Activated T-helper 1 cell treated with anti-CD3 and anti-CD28 coated beads, Interleukin-2, amount 50 U/mL, for 16 hours (primary cell): ENCODE measurements at places on chromosomes 11 and 22.

- no peak for DNase-seq
Observed at GRCh38 chr22:23751441-23751996, 607 bp upstream of the ZNF70 start.

GRCh38 chr11:102241026-102241425, 76.3 kb upstream of the BIRC3 start:
- no peak for DNase-seq

DNA sequence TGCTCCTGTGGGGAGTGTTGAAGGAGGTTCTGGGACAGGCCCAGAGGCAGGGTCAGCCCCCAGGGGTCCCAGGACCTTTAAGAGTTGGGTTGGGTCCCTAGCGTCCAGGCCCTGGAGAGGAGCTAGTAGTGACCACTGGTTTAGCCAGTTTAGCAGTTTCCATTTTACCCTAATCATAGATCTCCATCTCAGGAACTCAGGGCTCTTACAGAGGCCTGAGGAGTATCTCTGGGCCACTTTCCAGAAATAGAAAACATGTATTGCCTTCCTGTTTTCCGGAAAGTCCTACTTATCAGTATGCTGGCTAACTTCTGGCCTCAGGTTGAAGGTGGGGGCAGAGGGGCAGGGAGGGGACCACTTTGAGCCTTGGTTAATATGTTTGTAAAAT, 13.5 kb downstream of the NCF4 start:
- no peak for DNase-seq

DNA sequence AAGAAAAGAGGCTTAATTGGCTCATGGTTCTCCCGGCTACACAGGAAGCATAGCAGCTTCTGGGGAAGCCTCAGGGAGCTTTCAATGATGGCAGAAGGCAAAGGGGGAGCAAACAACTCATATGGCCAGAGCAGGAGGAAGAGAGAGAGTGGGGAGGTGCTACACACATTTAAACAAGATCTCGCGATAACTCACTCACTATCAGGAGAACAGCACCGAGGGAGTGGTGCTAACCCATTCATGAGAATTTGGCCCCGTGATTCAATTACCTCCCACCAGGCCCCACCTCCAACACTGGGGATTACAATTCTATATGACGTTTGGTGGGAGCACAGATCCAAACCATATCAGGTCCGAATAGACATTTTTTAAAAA, 41.7 kb upstream of the APLNR start:
- no peak for DNase-seq

- no peak for DNase-seq
Observed at GRCh38 chr11:22197139-22198005, 4.5 kb downstream of the ANO5 start.

GRCh38 chr11:114678125-114679036, at the start of gene NXPE2:
NXPE2 (plus strand) TSS chr11:114678527; CDS start chr11:114678576, 49 bp downstream.
- no peak for DNase-seq

DNA sequence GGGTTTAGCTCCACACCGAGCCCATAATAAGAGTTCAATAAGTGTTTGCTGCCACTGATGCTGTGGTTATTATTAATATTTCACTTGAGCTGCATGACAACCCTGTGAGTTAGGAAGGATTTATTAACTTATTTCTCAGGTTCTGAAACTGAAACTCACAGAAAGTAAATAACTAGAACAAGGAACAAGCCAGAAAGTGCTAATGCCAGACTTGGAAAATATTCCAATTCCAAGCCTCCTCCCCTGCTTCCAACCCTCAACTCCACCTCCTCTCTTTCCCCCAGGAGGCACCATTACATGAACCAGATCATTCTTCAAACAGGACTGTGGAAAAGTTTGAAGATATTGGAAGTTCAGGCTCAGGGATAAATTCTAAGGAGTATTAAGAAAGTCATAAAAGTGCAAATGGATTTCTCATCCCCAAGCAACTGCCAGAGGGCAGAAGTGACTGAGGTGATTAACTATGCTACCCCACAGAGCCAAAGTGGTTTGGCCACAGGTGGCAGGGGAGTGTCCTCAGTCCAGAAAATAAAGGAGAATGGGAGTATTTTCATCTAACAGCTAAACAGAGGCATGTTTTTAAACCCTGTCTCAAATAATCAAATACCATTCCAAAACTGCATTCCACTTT, 3.2 kb upstream of the FJX1 start:
- no peak for DNase-seq

DNA sequence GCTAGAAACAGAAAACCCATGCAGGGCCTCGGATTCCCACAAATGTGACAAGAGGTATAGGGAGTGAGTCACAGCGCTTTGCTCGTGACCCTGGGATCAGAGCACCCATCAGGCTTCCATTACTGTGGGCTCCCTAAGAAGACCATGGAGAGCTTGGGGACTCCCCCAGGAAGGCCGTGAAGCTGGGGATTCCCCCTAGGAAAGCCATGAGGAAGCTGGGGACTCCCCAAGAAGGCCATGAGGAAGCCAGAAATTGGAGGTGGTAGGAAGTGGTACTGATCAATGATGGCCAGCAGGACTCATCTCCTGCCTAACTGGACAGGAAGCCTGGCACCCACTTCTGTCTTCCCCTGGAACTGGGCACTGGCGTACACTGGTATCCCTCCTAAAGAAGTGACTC, 10.1 kb upstream of the DCPS start:
- DNase-seq: no peak

GRCh38 chr11:129021295-129021694, 78.6 kb upstream of the TP53AIP1 start:
- DNase-seq: no peak

GRCh38 chr22:16967453-16968217, 40.4 kb downstream of the GAB4 start:
- no peak for DNase-seq

DNA sequence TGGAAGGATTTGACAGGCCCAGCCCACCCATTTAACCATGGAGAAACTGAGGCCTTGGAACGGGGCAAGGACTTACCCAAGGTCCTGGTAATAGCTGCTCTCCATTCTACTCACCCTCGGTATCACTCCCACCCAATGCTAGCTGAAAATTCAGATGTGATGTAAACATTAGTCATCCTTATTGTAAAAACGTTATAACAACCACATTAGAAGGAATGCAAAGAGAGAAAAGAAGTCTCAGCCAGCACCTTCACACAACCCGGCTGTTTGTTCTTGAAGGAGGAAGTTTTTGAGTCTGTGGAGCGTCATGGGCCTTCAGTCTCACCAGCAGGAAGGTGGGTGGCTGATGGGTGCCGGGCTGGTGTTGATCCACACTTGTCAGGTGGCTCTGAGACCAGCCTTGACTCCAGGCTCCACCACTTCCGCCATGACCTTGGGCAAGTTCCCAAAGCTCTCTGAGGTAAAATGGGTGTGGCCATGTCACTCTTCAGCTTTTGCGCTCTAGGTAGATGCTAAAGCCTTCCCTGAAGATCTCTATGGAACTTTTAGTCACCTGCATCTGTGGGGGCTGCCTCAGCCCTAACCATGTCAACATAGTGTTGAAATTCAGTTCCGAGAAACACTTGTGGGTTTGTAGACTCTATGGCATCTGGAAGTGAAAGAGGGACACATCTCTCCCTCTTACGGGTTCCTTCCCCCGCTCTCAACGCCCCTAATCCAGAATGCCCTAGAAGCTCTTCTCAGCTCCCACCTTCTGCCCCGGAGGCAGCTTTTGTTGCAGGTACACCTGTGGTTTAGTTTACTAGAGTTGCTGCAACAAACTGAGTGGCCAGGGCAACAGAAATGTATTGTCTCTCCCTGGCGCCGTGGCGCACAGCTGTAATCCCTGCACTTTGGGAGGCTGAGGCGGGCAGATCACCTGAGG, 14.8 kb downstream of the CD6 start:
- DNase-seq: peak; percentile 80

DNA sequence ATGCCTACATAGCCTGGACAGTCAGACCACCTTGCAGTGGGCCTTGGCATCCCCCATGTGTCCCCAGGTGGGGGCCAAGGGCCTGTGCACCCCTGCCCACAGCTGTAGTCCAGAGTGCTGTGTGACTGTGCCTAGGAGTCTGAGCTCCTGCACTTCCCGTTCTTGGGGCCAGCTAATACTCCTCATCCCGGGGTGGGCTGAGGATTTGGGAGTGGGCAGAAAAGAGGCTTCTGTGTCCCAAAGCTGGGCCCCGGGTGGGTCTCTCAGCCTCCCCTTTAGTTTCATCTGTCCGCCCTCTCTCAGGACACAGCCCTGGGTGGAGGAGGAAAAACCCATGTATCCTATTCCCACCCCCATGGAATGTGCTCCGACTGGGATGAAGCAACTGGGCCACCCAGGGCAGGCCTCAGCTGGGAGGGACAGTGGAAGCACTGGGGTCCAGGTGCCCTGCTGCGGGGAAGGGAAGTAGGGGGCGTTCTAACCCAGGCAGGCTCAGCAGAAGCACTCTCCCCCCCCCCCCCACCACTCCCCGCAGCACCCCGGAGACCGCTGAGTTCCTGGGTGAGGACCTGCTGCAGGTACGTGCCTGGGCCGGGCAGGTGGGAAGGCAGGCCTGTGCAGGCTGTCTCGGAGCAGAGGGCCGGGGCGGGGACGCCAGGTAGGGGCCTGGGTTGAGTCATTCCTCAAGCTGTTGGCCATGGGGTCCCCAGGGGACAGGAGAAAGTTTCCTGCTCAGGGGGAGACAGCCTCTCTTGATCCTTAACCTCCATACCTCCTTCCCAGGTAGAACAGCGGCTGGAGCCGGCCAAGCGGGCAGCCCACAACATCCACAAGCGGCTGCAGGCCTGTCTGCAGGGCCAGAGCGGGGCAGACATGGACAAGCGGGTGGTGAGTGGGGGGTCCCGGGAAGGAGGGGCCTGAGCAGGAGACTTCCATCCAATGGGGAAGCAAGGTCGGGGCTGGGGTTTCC, 1.4 kb downstream of the SH3BP1 start:
- DNase-seq: no peak

DNA sequence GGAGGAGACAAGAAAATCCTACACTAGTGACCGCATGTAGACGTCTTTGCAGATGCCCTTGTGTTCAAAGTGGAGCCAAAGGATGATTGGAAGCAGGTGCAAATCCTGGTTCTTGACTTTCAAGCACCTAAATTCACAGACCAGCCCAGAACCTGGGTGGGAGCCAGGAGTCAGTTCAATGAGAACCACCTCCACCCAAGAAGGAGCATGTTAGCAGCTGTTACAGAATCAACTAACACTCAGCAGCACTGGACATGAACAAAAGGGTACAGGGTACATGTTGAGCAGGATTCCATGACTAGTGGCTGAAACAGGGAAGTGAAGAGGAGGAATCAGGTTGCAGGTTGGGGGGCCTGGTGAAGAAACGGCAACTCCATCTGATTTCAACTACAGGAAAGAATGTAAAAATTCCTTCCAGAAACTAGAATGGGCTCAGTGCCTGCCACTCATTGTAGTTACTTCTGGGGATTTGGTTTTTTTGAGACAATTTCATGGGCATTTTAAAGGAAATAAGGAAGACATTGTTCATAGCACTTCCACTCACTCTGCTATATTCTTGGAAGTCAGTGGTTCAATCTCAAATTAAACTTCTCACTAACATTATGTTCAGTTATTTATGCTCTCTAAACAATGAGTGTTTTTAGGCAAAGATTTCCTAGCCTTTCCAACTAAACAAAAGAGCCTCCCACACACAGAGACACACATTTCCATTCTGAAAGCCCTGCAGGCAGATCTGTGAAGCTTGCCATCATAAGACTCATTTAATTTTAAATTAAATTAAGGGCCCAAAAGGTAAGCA, 173.3 kb downstream of the CADM1 start:
- no peak for DNase-seq

GRCh38 chr22:37303821-37304274, 21.5 kb downstream of the CYTH4 start:
- no peak for DNase-seq

- DNase-seq: no peak
Observed at GRCh38 chr22:50308597-50308935, 1.1 kb upstream of the PLXNB2 start.

- no peak for DNase-seq
Observed at GRCh38 chr22:25083807-25084200, 115.9 kb upstream of the CRYBB3 start.

GRCh38 chr11:104005234-104005855, 31.1 kb upstream of the DDI1 start:
- DNase-seq: no peak

GRCh38 chr11:6357222-6357621, 33.1 kb upstream of the SMPD1 start:
- DNase-seq: no peak

DNA sequence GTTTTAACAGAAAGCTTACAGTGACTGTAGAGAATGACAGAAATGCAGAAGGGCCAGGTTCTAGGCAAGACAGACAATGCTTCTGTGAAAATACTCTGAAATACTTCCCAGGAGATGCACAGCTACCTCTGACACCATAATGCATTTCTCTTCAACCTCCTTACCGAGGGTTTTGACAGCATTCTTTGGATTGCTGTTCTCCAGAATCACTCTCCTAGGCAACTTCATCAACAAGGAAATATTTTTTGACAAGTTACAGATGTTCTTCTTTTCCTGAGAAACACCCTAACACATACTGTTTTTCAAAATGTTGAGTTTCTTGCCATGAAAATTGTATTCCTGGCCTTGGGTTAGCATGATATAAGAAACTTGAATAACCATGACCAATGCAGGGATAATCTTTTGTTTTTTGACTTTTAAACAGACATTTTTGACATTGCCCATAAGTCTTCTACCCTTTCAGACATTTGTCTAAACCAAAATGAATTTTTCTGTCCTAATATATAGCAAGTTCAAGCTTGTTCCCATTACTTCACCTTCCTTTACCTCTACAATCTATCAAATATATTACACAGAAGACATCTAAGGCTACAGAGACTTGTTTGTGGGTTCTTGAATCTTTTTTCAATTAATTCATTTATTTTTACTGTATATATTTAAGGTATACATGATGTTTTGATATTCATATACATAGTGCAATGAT, 108.1 kb downstream of the CCDC34 start:
- DNase-seq: no peak

DNA sequence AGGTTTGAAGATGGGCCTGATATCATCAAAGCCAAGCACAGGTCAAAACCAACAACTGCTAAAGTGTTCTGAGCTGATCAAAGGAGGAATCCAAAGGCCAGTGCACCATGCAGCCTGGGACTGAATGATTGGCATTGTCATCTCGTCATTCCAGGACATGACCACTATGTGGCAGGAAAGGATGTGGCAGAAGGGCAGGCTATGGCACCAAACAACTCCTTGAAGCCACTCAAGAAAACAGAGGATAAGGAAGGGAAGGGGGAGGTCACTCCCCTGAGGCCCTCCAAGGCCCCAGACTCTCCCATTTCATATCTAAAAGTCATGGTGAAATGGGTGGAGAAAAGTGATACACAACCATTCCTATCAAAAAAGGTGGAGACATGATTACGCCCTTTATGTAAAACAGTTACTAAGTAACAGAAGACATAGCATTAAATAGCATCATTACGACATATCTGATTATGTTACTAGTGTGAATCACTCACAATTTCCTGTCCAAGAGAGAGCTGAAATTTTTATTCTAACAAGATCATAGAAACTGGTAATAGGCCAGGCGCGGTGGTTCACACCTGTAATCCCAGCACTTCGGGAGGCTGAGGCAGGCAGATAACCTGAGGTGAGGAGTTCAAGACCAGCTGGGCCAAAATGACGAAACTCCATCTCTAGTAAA, 49.3 kb downstream of the AHNAK start:
- no peak for DNase-seq
